Activated CD4-positive, alpha-beta T cell treated with anti-CD3 and anti-CD28 coated beads for 48 hours (primary cell): ENCODE measurements at places on chromosomes 7 and 10.

- no peak for DNase-seq
Measured at GRCh38 chr10:17811146-17811865, 2.2 kb downstream of the MRC1 start.

DNA sequence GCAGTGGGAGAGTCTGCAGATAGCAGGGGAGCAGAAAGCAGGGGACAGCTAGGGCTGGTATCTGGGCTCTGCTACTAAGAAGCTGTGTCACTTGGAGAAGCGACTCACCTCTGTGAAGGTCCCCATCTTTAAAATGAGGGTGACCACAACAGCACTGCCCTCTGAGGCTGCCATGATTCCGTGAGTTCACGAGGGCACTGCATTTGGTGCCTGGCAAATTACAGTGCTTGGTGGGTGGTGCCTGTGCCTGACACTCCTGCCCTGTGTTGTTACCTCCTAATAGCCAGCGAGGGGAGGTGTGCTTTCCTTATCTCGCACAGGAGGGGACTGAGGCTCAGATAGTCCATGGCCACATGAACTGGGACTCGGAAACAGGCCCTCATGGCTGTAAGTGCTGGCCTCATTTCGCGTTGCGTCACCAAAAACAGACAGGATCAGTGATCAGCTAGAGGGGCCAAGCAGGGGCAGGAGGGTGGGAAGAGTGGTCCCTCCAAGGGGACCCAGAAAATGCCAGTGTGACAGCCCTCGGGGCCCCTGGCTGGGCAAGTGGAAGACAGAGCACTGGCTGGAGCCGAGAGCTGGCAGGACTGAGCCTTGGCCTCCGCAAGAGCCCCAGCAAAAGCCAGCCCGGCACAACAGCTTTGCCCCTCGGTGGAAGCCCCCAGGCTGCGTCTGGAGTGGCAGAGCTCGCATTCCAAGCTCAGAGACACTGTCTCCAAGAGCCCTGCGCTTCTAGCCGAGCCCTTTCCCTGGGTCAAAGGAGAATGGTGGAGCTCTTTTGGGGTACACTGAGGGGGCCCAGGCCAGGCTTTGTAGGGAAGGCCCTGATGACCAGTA lies 17.3 kb upstream of the BNIP3 start:
- no peak for DNase-seq

DNA sequence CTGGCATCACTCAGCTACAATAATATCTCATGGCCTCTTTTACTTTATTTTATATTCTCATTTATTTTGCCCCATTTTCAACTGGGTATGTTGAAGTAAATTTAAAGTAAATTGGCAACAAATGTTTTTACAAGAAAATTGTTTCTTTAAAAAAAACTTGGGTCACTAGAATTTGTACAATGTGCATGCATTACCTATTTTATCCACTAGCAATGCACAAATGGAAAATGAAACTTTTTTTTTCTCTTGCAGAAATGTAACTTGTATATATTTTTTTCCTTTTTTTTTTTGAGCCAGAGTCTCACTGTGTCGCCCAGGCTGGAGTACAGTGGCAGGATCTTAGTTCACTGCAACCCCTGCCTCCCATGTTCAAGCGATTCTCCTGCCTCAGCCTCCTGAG lies 10.3 kb upstream of the H2AZ2 start:
- DNase-seq, result no peak

DNA sequence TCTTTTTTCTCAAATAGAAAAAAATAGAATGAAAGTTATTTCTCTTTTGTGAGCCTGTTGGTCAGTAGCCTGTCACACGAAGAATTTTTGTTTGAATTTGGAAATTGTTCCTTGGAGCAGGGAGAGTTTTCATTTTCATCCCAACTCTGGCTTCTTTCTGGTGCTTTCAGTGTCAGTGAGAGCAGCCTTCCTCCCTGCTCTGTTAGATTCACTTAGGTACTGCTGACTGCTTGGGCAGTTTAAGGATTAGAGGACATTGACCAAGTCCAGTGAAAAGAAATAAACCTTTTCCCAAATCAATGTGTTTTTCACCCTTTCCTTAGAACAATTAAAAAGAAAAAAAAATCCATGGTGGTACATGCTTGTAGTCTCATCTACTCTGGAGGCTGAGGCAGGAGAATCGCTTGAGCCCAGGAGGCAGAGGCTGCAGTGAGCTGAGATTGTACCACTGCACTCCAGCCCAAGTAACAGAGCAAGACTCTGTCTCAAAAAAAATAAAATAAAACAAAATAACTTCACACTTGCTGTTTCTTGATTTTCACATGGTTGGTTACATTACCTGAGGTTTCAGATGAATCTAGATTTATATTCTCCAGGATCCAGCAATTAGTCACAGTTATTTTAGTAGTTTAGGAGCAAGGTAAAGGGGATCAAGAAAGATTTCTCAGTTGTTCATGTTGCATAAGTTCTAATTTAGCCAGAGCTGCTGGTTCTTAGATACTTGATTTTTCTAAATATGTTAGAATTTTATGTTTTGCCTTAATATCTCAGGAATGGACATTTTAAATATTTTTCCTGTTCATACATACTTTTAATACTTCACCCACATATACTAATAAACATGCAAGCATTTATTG lies 63.1 kb downstream of the ZNRF2 start:
- no peak for DNase-seq

- DNase-seq, result no peak
Measured at GRCh38 chr7:46071601-46072000, 150.5 kb upstream of the IGFBP3 start.

GRCh38 chr7:55366461-55367070 lies 1.4 kb downstream of the LANCL2 start:
- DNase-seq, result peak; percentile 38

- DNase-seq, result no peak
Measured at GRCh38 chr7:105454095-105454747, 65.5 kb upstream of the SRPK2 start.

DNA sequence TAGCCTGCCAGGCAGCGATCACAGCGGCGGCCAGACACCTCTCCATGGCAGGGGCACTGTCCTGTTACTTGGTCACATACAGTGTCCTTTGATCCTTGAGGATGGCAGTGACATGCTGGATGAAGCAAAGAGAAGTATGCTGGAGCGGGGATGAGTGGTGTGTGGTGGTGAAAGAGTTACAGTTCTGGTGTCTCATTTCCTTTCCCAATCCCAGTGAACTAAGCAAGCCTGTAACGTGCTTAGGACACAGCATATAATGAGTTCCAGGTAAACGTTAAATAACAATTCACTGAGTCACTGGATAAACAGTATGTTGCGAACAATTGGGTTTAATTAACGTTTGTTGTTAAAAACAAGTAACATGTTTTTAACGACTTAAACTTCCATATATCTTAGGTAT lies 63.5 kb upstream of the LAMB1 start:
- no peak for DNase-seq

DNA sequence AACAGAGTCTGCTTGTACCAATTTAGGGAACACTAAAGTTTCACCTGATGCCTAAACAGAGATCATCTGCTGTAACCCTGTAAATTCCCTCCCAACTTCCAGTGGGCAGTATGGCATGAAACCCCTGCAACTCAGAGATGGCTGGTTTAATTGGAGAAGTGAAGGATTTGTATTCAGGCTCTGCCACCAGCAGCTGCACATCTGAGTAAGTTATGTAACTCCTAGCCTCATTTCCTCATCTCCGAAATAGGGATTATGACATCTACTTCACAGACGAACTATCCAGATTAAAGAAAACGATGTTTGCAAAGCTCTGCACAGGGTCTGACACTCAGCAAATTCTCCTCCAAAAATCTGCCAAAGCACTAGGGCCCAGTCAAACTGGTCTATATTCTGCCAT lies 493.0 kb downstream of the KCNMA1 start:
- no peak for DNase-seq

DNA sequence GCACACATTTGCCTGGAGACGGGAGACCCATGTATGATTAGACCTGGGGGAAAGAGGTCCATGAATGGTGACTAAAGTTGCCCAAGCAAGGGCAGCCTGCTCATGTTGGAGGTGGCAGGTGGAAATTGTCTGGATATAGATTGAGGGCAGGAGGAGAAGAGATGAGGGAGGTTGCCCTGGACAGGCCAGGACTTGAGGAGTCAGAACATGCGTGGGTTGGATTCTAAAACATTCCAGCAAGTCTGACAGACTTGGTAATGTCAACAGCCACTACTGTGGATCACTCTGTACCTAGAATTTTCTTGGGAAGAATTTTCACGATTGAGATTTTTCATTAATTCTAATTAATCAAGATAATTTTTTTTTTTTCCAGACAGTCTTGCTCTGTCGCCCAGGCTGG lies 19.1 kb upstream of the SVOPL start:
- no peak for DNase-seq
